ENCODE measurements at places on chromosomes 12 and 14.
A peak's percentile ranks its signal among the peaks of the same experiment; 100 is the strongest.

- no peak for DNase-seq
Observed at GRCh38 chr12:90896164-90896563, 58.8 kb downstream of the CCER1 start.

- no peak for DNase-seq
Observed at GRCh38 chr12:4135919-4136605, 137.5 kb upstream of the CCND2 start.

DNA sequence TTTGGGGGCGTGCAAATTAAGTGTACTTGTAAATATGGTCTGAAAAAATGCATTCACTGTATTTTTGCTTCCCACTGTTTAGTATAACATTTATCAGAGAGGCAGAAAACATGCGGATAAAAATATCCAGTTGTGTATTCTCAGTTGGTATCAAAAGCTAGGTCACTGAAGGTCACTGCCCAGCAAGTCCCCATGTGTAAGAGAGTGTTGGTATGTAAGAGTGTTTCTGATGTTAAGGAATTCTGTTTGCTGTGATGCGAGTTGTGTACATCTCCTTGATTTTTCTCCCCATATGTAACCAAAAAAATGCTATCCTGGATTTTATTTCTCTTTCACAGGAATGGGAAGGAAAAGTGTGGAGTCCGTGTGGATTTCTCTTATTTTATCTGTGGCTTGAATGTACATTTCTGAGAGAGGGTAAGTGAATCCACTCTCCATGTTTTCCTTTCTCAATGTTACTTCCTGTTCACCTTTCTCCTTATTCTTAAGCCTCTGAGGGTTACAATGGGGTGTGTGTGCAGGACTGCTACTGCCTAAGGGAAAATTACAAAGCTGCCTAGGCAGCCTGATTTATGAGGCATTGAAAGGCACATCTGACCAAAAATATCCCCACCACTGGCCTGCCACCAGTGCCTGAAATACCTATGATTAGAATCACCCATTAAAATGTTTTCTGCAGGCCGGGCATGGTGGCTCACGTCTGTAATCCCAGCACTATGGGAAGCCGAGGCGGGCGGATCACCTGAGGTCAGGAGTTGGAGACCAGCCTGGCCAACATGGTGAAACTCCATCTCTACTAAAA lies 97.9 kb upstream of the USP44 start:
- DNase-seq, result no peak

- DNase-seq, result no peak
Observed at GRCh38 chr12:131007031-131007739, 53.5 kb downstream of the ADGRD1 start.

DNA sequence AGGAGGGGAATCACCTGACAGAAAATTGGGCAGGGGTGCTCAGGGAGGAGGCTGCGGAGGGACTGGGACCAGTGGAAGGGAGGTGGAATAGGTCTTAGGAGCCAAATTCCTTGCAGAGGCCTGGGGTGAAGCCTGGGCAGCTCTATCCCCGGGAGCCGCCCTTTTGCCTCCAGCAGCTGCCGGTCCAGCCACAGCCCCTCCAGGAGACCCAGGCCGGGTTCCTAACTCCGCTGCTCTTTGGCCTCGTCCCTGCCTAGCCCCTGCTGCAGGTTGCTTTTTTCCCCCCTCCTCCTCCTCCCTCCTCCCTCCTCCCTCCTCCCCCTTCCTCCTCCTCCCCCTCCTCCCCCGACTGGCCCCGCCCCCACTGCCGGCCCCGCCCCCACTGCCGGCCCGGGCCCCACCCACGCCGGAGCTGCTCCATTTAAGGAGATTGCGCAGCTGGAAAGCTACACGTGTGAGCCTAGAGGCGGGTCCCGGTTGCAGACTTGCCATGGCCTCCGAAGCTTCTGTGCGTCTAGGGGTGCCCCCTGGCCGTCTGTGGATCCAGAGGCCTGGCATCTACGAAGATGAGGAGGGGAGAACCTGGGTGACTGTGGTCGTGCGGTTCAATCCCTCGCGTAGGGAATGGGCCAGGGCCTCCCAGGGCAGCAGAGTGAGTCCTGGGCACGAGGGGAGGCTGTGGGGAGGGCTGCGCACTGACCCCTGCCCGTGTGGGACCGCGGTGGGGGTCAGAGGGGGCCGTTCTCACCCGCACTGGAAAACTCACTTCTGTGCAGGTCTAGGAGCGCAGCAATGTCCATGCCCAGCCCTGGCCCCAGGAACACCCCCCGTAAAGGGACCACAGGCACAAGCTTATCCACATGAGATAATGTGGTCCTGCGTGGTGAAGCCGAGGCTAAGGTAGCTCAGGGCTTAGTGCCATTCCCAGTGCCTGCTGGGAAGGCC lies at the start of gene TCL1B:
Gene TCL1B, plus strand, starts transcription at position 449 of the 945 bp plus-strand sequence. Its CDS starts 42 bp downstream, at position 491.
- no peak for DNase-seq

DNA sequence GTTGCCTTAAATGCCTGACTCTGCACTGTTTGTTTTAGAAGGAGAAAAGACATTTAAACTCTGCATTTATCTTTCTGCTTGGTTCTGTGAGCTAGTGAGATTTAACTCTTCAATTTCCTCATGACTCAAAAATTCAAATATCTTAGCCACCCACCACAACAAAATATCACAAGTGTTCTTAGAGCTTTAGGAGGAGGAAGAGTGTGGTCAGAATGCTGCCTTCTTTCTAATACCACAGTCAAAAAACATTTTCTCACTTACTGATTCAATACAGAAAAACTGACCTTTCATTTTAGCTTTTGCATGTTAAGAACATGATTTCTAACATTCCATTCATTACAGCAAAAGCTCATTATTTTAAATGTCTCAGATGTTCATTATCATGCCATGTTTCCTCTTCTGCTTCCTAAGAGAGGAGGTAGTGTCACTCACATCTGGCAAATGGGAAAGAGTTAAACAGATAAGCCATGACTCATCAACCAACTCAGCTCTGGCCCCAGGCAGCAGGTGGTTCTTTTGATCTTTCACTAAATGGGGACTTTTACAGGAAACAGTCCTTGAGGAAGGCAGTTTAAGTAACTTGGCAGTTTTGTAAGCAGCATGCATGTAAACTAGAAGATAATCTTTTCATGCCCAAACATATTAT lies 56.4 kb upstream of the RNU6-8 start:
- peak; percentile 73 for DNase-seq

- DNase-seq, result no peak
Observed at GRCh38 chr14:75941030-75941429, 40.8 kb downstream of the TGFB3 start.

DNA sequence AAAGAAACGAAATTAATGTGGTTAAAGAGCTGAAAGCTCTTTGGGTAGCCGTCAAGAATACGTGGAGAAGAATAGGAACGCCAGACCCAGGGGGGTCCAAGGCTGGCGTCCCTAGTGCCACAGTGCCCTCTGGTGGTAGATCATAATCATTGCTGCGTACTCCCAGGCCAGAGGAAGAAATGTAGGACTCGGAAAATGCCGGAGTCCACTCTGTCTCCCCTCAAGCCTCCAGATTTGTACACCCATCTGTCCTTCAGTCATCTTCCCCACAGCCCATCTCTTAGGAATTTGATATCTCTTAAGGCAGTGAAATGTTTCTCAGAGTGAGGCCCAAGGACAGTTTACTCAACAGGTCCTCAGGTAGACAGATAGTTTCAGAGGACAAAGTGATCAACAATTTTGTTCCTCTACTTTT lies 25.4 kb upstream of the PLEKHG6 start:
- peak; percentile 75 for DNase-seq

GRCh38 chr14:21723431-21724045 lies 49.9 kb upstream of the OR4E1 start:
- peak; percentile 38 for DNase-seq

DNA sequence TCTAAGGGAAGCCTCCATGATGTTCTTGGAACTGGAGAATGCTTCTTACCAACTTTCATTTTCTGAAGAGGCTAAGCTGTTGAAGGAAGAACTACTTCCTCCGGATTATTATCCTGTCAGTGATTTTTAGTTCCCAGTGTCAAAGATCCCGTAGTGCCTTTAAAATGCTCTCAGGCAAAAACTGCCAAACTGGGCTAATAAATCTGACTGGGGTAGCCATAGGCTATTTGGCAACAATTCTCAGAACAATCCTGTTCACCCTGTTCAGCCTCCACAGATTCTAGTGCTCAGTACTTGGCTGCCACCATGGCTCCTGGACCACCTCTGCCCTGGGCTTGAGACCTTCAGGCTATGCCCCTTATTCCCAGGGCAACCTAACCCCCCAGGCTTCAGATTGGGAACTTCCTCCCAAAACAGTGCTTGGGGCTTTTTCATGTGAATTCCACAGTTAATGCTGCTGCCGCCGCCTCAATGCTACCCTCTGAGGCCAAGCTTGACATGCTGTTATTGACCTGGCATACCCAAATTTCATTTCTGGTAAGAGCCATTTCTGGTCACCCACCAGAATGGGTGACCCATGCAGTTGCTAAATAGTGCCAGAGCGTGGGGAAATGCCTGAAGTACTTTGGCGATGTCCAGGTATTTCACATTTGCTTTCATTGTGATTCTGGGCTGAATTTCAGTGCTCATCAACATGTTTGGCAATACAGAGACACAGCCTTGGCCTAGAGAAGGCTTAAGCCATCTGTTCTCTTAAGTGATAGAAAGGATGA lies 110.0 kb upstream of the ARHGAP5 start:
- DNase-seq, result no peak

DNA sequence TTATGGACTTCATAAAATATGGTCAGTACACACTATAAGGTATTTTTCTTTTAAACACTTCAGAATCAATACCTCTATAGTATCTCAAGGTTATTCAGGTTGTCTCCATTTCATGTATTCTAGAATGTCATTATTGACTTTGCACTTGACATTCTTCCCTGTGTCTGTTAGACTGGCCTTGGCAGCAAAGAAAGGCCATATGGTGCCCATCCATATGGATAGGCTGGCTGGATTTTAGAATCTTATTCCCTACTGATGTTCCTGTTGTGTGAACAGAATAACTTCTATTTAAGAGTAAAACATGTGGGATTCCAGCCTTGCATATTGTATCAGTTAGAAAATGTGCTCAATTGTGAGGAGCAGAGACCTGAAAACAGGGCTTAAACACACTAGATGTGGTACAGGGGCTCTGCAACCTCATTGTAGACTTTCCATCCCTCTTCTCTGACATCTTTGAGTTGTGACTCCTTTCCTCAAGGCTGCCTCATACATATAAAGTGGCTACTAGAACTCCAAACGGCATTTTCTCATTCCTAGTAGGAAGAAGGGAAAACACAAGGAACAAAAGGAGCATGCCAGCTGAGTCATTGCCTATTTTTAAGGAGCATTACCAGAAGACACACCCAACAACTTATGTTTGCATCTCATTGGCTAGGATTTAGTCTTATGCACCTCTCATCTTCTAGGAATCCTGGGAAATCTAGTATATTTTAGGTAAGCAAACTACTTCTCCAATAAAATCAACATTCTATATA lies 221.2 kb upstream of the TMPO start:
- DNase-seq, result no peak

- no peak for DNase-seq
Observed at GRCh38 chr12:39993268-39993667, 112.6 kb downstream of the SLC2A13 start.

GRCh38 chr14:99915305-99916090 lies 122.3 kb downstream of the EML1 start:
- DNase-seq, result no peak

DNA sequence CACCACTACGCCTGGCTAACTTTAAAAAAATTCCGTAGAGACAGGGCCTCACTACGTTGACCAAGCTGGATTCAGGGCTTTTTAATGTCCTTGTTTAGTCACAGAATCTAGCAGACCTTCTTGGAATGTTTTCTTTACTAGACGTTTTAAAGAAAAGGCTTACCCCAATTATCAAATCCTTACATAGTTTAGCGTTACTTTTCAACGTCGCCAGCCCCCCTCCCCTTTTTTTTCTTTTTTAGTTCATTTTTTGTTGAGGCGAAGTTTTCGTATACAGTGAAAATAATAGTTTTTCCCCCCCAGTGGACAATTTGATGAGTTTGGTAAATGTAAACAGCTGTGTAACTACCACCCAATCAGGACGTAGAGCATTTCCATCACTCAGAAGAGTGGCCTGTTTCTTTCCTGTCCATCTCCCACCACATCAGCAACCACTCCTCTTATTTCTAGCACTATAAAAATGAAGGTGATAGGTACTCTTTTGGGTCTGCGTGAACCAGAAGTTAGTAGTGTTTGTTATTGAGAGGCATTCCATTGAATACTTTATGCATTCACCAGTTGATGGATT lies 753 bp upstream of the DLGAP5 start:
- no peak for DNase-seq

DNA sequence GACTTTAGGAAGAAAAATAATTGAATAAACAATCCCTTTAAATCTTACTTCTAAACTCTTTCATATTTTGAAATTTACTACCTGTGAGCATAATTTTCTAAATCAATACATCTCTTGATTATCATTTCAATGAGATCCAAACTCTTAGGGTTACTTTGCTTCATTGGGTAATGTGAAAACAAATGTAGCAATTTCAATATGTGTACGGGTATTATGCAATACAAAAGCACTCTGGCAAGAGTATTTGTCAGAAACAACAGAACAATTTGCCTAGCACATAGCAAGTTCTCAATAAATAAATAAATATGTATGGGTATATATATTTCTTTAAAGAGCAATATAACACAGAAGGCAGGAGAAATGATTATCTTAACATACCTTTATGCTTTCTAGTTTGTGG lies 77.1 kb downstream of the PLEKHG7 start:
- no peak for DNase-seq

DNA sequence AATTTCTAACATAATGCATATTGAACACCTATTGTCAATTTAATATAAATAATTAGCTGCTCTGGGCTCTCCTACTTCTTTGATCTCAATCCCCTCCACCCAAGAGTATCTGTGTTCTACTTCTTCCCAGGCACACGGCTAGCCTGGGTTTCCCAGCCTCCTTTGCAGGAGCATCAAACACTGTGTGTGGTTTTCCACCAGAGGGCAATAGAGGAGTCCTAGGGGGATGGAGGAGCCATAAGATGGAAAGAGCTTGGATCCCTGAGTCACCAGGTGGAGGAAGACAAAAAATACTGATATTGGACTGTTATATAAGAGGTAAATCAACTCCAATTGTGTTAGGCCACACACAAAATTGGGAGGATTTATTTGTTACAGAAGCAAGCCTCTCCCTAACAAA lies 333.7 kb downstream of the GLT1D1 start:
- no peak for DNase-seq
